ENCODE measurements at places on chromosomes 5 and 9. TPM values are rescaled to one million over a fixed set of nuclear protein-coding genes. Genes with fewer than 3 reads are reported as not detected.
A peak's percentile ranks its signal among the peaks of the same experiment; 100 is the strongest.

The OR5C1 gene
- total RNA-seq = not detected

- peak; percentile 73 for DNase-seq
Measured at GRCh38 chr9:136996361-136997292, at the start of gene CLIC3. Gene CLIC3, minus strand, starts transcription at chr9:136996568. Its CDS starts 25 bp downstream, at chr9:136996543.

GRCh38 chr9:130847306-130848217 is 12.5 kb downstream of the ABL1 start:
- DNase-seq = no peak

The LECT2 gene
- total RNA-seq = not detected

GRCh38 chr9:83622433-83622938 is 457 bp upstream of the IDNK start:
- DNase-seq = no peak

The FYB1 gene
- 358 TPM for total RNA-seq

DNA sequence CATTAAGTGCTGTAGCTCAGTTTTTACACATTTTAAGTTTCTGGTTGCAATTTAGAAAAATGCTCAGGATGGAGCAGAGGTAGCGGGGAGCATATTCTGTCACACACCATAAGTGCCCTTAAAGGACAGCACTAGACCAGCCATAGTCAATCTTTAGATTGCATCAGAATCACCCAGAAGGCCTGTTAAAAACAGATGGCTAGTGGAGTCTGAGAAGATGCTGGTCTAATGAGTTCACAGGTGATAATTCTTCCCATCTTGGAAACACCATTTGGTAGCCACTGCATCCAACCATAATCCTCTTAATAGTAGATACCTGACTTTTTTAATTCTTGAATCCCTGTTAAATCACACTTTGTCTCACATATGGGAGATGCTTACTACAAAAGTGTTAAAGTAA is 113.2 kb downstream of the CDH18 start:
- no peak for DNase-seq

The IFNA2 gene
- not detected for total RNA-seq

DNA sequence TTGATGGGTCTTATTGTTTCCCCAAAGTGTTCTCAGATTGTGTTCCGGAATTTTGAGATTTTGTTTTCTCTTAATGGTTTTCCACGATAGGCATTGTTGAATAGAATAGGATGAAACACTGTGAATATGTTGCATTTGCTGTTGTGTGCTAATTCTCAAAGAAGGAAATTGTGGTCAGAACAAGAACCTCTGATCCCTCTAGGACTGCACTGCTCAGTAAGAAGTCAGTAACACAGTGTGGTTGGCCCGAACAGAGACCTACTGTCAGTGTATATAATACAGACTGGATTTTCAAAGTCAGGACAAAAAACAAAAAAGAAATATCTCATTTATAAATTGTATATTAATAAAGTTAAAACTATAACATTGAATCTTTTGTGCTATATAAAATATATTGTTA is 494.8 kb downstream of the MAT2B start:
- DNase-seq = no peak

GRCh38 chr9:4382722-4383317 is 83.0 kb upstream of the GLIS3 start:
- DNase-seq = no peak

GRCh38 chr5:73337586-73338255 is 110.9 kb downstream of the FOXD1 start:
- DNase-seq = no peak

GRCh38 chr9:98491828-98492227 is 216.9 kb downstream of the GABBR2 start:
- DNase-seq = no peak

DNA sequence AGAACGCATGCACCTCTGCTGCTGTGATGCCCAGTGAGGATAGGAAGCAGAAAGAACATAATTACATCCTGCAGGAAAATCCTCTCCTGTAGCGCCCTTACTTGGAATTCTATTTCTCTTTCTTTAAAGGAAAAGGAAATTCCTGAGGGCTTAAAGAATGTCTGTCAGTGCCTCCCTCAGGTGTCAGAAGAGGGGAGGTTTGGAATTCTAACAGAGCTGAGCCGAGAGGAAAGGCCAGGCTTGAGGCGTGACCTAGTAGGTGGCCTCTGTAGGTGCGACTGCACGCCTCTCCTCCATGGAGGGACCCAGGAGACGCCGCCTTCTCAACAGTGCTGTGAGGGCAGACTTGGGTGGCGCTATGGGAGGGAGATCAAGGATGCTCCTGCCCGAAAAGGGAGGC is 55.9 kb upstream of the ERCC6L2 start:
- no peak for DNase-seq

The VCAN gene
- 0.09 TPM for total RNA-seq

- no peak for DNase-seq
Measured at GRCh38 chr5:133222979-133223378, 171.2 kb downstream of the HSPA4 start.

DNA sequence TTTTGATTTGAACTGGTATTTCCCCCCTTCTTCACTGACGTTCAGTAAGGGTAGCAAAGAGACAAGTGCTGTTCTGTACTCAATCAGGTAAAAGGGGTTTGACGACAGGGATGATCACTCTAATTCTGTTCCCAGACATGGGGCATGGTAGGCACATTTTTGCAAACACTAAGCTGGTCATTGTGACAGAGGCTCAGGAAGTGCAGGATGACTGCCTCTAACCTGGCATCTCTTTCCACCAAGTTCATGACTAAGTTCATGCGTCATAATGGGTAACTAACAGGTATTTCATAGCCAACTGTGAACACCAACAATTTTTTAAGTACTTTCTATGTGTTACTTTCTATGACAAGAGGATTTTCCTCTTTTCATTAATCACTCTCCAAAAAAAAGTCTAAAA is 166.5 kb downstream of the MAPKAP1 start:
- no peak for DNase-seq

GRCh38 chr9:3868466-3868865 is 342.7 kb upstream of the RFX3 start:
- no peak for DNase-seq

DNA sequence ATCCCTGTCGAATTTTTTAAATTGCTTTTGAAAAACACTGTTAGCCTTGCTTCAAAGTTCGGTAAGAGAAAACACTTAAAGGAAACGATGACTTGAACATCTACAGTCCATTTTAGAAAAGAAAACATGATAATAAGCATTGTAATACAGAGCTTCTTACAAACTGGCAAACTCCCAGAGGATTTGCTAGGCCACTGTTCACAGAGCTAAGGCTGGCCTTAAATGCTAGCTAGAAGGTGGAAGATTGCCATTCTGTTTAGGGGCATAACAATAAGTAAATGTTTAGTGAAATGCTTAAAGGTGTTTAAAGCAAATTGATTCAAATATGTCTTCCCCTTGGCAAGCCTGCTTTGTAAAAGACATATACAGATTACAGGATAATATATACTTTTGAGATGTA is 169.6 kb downstream of the TLE4 start:
- no peak for DNase-seq

DNA sequence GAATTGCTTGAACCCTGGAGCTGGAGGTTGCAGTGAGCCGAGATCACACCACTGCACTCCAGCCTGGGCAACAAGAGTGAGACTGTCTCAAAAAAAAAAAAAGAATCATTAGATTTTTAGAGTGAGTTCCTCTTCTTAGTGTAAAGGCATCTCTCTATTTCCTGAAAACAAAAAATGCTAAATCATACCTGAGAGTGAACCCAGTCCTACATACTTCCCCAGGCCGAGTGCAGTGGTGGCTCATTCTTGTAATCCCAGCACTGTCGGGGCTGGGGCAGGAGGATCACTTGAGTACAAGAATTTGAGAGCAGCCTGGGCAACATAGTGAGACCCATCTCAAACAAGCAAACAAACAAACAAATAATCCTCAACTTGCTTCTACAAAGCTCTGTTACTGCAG is 38.2 kb upstream of the LPAR1 start:
- no peak for DNase-seq

GRCh38 chr5:10301266-10301665 is 6.4 kb downstream of the CMBL start:
- no peak for DNase-seq

DNA sequence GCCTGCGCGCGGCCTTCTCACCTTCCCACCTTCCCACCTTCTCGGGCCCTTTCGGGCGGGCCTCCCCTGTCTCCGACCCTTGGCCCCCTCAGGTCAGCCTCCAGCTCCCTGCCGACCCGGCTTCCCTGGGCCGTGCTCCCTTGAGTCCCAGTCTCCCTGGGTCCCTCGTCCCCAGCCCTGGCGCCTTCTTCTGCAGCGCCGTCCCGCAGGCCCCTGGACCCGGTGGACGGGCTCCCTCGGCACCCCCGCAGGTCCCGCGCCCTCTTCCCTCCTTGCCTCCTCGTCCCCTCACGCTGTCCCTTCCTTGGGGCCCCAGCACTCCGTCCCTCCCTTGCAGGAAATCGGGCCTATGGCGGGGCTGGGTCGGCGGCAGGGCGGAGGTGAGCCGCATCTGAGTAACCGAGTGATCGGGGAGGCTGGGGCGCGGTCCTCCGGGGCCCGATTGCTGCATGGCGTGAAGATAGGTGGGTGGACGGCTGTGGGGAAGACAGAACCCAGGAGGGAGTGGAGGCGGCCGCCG is 7.6 kb downstream of the ARPC5L start:
- DNase-seq = no peak

- DNase-seq = no peak
Measured at GRCh38 chr5:34673463-34674125, 17.5 kb downstream of the RAI14 start.

DNA sequence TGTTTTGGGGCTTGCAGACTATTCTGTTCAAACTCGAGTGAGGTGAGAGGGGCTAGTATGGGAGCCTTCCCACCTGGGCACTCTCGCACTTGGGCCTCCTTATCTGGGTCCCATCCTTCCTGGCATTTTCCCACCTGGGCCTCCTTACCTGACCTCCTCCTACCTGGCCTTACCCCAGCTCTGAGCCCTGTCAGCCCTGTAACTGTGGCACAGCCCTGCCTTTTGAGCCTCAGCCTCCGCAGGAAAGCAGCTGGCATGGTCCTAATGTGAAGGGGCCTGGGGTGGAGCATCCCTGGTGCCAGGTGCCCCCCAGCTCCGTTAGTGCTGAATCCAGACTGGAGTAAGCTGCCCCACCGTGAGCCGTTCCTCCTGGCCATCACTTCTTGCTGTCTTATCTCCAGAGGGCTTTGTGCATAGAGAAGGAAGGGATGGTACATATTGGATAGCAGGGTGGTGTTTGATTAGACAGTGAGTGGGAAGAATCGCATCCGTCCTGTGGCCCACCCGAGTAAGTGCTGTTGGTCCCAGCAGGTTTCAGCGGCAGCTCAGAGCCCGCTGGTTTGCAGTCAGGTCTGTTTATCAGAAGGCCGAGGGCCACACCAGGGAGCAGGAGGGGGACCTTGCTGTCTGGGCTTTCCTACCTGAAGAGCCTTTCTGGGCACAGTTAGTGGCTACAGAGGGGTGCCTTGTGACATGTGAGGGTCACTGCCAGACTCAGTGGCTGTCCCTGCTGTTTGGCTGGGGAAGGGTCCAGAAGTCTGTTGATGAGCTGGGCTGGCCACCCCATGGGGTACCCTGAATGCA is 76.5 kb downstream of the WNK2 start:
- peak; percentile 19 for DNase-seq

DNA sequence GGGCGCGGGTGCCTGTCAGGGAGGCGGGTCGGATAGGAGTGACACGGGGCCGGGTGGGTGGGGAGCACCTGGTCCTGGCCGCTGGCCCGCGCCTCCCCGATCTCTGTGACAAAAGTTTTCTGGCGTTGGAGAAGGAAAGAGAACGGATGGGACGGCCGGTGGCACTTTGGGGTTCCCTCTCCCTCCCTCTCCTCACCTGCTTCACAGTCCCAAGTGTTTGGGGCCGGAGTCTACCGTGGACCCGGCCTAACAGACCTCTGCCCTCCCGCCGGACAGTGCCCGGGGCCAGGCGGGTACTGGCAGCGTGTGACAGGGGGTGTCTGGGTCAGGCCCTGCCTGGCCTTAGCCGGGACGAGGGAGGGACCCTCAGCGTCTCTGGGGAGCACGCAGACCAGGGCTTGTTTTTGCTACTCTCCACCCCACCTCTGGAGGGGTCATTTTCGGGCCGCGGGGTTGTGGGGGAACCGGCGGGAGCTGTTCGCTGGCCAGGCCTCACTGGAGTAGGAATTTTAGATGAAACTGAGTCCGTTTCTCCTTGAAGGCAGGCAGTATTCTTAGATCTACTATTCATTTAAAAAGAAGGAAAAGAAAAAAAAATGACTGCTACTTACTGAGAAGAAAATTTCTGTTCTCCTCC is 1.7 kb downstream of the PRDM6 start:
- DNase-seq = no peak

The PCDHA1 gene
- total RNA-seq = not detected

GRCh38 chr9:33415501-33416038 is 13.2 kb upstream of the AQP7 start:
- peak; percentile 93 for DNase-seq

DNA sequence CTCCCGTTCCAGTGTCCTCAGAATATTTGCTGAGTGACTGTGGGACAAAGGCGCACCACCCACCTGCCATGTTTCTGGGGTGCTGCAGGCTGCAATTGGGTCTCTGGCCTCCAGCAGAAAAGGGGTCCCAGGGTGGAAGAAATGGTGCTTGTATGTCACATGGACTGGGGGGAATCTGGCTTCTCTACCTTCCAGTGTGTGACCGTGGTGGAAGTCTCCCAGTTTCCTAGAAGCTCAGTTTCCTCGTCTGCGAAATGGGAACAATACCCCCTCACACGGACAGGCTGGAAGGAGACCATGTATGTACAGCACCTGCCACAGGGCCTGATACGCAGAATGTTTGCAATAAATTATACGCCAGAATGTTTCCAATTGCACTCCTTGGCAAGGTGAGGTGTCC is 23.8 kb downstream of the CPLX2 start:
- DNase-seq = no peak

GRCh38 chr9:89635816-89636215 is 31.0 kb downstream of the GADD45G start:
- no peak for DNase-seq

DNA sequence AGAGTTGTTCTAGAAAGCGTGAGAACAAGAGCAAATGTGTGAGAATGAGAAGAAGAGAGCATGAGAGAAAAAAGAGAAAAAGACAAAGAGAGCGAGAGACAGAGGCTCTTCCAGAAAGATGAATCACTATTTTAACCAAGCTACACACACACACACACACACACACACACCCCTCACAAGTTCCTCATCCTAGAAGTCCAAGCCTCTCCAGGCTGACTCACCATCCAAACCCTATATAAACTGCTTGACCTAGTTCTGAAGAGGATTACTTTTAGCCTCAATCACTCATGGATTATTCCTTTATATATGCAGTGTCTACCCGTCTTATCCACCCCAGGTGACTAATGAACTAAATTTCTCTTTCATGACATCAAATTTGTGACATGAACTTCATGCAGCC is 37.6 kb downstream of the C9orf57 start:
- DNase-seq = no peak

The DDX4 gene
- 0.28 TPM for total RNA-seq

- DNase-seq = no peak
Measured at GRCh38 chr9:69976152-69976551, 67.5 kb upstream of the MAMDC2 start.

DNA sequence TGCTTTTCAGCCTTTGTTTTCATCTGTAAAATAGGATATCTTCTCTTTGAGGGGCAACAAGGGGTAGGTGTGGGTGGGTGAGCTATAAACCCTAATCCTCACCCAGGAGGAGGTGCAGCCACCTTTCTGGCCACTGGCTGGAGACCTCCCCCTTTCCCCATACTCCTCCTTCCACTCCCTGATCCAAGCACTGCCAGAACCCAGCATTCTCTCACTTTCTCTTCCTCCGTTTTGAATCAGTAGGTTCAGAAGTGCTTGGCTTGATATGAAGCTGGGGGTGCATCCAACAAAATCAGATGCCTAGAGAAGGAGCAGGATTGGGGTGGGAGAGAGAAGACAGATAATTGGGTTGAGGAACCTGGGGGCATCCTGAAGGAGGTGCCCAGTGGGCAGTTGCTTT is 6.8 kb upstream of the NSD1 start:
- no peak for DNase-seq

The CXXC5 gene
- 3.5 TPM for total RNA-seq

GRCh38 chr9:114385397-114386181 is 2.2 kb downstream of the AKNA start:
- DNase-seq = peak; percentile 82

All from activated naive CD8-positive, alpha-beta T cell treated with anti-CD3 and anti-CD28 coated beads, Interleukin-2, amount 10 ng/mL, durations not matched to agents 7 days and 5 days (primary cell).